ENCODE measurements at places on chromosomes 3 and 15.

- no peak for DNase-seq
These were observed 801.9 kb downstream of the PLOD2 start for GRCh38 chr3:145359040-145359439.

GRCh38 chr3:188261011-188261410 is 107.1 kb downstream of the LPP start:
- DNase-seq: no peak

GRCh38 chr3:160319322-160319721 is 79.7 kb downstream of the IFT80 start:
- DNase-seq: no peak

DNA sequence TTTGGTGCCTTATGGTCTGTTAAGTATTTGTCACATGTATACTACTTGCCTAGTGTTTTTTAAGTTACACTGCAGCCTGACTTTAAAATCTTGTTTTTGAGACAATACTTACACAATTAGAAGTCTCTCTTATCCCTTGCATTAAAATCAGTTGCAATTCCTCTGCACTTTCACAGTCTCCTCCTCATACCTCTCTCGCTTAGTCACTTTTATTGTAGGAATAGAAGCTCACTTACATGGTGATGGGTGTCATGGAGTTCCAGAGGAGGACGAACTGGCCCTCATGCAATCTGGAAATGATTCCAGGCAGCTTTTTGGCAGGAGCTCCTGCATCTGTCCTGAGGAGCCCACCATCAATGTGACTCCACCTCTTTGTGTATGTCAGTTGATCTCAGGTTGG is 238.4 kb upstream of the TBC1D5 start:
- no peak for DNase-seq

GRCh38 chr3:145578471-145578870 is 582.5 kb downstream of the PLOD2 start:
- DNase-seq: no peak

DNA sequence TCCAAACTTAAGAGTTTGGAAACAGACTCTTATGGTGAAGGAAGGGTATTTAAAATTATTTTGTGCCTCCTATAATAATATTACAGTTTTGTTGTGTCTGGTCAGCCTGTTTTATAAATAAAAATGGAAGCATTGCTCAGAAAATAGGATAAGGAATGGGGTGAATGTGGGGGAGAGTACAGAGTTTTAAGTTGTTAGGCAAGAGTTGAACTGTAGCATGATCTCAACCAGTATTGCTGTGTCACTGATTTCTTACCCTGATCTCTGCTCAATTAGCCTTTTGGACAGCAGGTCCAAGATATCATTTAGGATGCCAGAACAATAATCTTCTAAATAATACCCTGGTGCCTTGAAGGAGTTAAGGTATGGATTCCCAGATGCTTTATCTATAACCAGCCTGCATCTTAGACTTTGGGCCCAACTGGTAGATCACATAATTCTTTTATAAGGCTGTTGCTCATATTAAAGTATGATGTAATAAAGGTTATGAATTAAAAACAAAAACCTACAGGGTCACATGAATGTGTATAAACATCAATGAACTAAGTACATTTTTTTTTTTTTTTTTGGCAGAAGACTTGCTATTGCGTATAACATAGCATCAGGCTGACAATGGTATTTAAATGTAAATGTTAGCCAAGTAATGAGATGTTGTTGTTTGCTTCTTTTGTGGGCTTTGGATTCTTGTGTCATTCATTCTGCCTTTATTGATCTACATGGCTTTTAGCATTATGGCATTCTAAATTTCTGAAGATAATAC is 70.0 kb downstream of the MITF start:
- DNase-seq: no peak

DNA sequence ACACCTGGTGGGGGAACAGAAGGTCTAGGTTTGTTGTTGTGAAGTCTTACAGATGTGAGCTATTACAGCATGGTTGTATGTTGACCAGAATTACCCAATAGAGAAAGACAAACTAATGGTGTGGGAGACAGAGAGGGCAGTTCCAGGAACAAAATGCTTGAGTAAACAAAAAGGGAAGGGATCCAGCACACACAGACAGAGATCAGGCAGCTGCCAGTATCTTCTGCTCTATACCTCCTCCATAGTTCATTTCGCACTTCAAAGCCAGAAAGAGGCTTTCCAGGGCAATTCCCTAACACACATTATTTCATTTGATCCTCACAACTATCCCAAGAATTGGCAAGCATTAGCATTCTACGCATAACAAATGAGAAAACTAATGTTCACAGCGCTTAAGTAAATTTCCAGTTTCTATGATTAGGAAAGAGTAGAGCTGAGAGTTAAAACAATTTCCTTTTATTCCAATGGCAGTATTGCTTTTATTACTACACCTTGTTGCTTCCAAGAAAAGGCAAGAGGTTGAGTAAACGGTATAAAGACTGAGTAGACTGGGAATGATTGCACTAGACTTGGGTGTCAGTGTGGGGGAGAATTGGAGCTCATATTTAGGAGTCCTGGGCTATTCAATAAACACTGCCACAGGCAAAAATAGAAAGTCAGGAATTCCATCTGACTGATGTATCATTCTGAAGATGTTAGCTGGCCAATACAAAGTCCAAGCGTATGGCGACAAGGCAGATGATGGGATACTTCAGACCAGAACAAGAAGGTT is 39.7 kb upstream of the ZNF280D start:
- no peak for DNase-seq

GRCh38 chr3:171984883-171985282 is 54.5 kb upstream of the FNDC3B start:
- no peak for DNase-seq

Data from smooth muscle cell of the brain vasculature (primary cell).